CD8-positive, alpha-beta T cell (primary cell): ENCODE measurements at places on chromosomes 7 and 10.

DNA sequence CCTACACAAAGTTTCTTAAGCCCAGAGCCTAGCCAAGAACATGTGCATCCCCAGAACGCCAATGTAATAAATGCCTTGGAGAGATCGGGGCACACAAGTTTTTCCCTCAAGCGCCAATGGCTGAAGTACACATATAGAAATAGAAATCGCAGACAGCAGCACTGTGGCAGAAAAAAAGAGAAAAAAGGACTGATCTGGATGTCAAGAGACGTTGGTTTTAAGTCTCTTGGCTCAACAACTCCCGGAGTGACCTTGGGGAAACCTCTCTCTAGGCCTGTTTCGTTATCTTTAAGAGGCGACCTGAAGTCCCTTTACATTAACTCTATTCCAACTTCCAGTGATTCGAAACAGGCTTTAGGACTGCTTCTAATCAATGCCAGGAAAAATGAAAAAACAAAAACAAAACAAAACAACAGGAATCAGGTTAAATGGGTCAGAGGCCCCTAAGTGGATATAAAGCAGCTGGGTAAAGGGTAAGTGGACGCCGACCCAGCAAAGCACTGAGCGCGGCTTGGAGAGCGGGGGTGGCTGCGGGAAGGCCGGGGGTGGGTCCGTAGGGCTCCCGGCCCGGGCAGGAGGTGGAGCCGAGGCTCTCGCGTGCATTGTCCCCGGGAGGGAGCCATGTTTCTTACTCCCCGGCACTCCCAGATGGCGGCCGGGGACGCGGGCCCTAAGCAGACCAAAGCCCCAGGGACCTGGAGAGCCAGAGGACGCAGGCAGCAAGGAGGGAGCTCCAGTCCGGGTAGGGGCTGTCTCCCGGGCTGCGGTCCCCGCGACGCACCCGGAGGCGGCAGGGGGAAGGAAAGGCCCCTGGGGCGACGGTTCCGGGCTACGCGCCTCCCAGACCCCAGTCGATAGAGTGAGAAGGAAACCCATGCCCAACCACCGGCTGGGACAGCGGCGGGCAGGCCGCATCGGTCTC lies 757 bp downstream of the EIF3A start:
- peak; percentile 21 for DNase-seq

- DNase-seq = no peak
Observed at GRCh38 chr7:82757-83155, 109.6 kb upstream of the FAM20C start.

DNA sequence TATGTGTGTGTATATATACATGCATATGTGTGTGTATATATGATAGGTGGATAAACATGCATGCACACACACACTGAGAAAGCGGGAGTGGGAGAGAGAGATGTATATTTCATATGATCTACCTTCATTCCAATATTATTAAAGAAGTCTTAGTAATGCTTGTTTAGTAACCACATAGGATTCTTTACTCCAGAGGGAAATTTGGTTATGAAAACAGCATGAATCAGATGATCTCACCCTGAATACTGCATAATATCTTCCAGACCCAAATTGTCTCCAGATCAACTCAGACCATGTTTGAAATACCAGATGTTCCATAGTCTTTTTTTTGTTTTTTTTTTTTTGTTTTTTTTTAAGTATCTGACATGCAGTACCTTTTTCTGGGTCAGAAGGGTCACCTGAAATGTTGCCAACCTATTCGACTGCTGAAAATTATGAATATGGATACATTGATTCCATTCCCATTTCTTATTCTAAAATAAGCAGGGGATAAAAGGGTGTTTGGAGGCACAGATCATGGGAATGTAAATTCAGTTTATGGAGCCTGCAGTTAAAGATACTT lies 17.4 kb downstream of the TES start:
- DNase-seq = no peak

- no peak for DNase-seq
Observed at GRCh38 chr7:120841608-120842007, 16.3 kb downstream of the TSPAN12 start.

- DNase-seq = no peak
Observed at GRCh38 chr7:143269251-143269650, 6.0 kb downstream of the GSTK1 start.

- DNase-seq = no peak
Observed at GRCh38 chr7:79622781-79623180, 169.3 kb upstream of the MAGI2 start.

DNA sequence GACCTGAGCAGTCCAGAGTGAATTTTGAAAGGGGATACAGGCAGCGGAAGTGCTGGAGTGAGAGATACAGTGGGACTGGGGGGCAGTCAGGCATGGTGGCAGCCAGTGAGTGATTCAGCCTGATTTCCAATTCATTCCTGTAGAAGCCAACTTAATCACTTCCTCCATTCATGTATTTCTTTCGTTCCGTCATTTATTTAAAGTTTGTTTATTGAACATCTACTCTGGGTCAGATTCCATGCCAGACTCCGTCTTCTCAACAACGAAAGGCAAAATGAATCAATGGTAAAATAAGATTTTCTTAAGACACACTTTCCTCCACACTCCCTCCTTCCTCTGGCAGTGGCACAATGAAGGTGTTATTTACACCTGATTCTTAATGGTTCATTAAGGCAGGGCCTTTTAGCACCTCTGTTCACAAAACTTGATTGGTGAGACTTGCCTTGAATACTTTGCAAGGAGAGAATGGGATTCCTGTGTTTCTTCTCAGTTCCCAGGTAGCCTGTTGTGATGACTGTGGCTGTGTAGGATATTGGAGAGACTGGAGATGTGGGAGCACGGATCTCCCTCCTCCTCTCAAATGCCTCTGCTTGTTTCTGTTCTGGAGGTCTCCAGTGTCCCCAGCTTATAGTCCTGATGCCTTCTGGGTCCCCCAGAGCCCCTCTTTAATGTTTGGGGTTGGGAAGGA lies 27.9 kb downstream of the ADCYAP1R1 start:
- DNase-seq = no peak

DNA sequence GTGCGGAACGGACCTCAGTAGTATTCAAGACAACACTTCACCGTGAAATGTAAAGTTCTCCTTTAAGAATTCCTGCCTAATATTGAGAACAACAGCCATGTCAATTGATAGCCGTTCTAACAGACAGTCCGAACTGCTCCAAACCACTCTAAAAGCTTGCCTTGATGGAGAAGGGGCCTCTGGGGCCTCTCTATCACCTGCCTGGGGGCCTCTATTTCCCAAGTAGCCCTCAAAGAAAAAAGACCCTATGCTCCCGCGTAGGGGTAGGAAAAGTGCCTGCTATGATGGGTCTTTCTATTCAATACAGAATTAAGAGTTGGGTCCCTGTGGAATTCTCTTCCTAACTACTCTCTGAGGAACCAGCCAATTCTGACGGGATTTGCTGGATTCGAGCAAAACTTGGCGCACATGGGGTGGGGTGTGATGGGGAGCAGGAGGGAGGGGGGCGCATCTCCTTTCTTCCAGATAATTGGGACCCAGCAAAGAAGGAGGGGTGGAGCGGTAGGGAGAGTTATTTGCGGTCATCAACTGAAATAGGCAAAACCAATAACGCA lies 8.3 kb upstream of the DLX6 start:
- DNase-seq = no peak

DNA sequence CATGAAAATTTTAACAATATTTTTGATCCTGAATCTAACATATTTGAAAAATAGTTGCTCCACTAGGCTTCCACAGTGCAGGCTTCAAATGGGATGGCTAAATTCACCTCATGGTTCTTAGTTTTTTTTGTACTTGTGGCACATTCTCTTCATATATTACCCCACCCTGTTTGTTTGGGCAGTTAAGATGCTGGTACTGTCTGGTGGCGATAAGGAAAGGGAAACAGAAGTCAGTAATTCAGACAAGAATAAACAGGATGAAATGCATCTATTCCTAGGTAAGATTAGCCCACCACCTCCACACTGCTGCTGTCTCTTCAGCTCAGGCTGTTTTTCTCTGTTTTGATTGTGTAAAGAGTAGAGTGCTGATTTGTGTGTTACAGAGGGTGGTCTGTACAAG lies 44.2 kb downstream of the GLRX3 start:
- DNase-seq = no peak

GRCh38 chr7:155780884-155781283 lies 31.4 kb downstream of the SHH start:
- no peak for DNase-seq

DNA sequence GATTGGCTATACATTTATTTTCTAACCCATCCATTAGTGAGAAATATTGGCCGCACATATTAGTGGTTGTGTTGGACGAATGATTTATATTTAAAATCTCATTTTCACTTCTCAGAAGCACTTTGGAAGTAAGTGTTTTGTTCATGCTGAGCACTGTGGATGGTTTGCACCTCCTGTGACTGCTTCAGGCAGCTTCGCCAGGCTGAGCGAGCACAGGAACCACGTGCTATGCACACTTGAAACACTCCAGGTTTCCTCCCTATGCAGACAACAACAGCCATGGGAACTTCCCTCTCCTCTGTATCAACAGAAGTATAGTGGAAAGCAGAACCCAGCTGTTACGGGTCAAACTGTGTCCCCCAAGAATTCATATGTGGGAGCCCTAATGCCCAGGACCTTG lies 67.3 kb upstream of the WDR11 start:
- DNase-seq = no peak

DNA sequence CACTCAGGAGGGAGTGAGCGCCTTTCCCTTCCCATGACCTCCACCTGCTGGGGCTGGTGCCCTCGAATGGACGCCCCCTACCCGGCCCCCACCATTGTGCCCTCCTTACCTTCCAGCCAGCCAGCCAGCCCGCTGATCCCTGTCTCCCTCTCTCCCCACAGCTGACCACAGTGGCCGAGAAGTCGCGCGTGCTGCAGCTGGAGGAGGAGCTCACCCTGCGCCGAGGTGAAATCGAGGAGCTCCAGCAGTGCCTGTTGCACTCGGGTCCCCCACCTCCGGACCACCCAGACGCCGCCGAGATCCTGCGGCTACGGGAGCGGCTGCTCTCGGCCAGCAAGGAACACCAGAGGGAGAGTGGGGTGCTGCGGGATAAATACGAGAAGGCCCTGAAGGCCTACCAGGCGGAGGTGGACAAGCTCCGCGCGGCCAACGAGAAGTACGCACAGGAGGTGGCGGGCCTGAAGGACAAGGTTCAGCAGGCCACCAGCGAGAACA lies 77.9 kb upstream of the GTF2IRD1 start:
- no peak for DNase-seq

DNA sequence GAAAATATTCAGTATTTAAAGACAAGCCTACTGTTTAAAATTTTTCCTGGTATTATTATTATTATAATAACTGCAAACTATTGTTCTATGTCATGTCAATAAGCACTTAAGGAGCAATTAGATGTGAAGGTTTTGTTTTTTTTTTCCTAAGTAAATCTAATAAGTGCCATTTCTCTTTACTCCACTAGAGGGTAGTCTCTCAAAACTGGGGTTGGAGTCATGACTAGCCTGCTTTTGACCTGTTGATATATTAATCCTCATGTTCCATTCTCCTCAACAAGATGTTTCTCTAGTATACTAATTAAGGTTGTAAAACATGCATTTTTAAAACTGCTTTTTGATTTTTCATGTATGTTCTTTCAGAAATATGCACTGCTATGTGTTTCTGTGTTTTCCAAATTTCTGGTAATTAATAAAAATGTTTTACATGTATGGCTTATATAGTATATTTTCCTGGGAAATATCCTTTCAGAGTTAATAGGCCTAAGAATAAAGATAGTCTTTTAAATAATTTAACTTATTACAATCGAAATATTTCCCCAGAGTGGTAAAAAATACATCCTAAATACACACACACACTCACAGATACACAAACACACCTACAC lies 1.0 kb upstream of the LRRN3 start:
- DNase-seq = peak; percentile 57
